NCI-H446 treated with DMSO at 0.1 percent for 48 hours (cell line): ENCODE measurements at places on chromosomes 1 and 21.

DNA sequence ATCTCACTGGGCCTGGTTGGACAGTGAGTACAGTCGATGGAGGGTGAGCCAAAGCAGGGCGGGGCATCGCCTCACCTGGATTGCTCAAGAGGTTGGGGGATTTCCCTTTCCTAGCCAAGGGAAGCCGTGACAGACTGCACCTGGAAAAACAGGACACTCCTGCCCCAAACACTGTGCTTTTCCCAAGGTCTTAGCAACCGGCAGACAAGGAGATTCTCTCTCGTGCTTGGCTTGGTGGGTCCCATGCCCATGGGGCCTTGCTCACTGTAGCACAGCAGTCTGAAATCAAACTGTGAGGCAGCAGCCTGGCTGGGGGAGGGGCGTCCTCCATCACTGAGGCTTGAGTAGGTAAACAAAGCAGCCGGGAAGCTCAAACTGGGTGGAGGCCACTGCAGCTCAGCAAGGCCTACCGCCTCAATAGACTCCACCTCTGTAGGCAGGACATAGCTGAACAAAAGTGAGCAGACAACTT is 11.3 kb downstream of the C1orf105 start:
- DNase-seq, result no peak

DNA sequence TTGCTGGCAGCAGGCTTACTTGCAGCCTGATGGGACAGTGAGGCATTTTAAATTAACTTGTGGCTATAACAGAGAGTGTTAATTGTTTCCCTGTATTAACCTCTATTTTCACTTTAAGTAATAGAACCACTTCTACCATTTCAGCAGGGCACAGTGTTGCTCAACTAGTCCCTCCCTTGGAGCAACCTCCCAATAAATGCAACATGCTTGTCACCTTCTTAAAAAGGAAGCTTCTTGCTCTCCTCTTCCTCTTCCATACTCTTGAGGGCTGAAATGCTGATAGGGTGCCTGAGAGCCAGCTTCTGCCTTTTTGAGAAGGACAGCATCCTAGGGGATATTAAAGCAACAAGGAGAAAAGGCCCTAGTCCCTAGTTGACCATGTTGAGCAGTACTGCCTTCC is 52.1 kb downstream of the C4BPA start:
- no peak for DNase-seq

GRCh38 chr1:93148001-93148400 is 32.2 kb downstream of the TMED5 start:
- no peak for DNase-seq

DNA sequence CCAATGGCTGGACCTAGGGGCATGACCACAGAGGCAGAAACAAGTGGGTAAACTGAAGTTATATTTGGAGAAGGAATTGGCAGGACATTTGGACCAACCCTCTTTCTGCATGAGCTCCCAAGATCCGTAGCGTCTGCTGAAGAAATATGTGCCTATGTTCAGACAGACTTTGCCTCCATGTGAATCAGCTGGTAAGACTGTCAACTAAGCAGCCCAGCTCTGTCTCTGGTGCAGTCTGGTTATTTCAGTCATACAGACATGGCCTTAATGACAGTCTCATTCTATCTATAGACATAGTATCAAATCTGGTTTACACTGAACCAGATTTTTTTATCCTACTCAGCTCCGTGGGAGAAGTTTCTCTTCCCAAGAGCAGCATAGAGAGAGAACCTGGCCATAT is 63.1 kb upstream of the PBX1 start:
- no peak for DNase-seq

DNA sequence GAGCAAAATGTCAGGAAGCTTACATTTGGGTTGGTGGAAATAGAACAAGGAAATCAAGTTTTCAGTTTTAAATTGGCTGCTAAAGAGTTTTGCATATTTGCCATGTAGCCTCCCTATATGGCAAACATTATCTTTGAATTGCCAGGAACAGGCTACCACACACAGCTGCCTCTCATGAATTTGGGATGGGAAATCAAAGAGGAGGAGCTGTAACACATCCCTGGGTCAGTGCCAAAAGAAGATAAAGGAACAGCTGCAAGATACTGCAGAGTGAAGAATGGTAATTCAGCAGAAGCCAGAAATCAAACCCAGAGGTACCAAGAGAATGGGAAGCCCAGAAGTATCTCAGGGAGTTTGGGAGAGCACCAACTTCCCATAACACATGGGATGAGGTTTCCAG is 18.6 kb upstream of the RASAL2 start:
- no peak for DNase-seq

- DNase-seq, result no peak
These were observed 1.4 kb downstream of the RCC1 start for GRCh38 chr1:28507247-28507645.

DNA sequence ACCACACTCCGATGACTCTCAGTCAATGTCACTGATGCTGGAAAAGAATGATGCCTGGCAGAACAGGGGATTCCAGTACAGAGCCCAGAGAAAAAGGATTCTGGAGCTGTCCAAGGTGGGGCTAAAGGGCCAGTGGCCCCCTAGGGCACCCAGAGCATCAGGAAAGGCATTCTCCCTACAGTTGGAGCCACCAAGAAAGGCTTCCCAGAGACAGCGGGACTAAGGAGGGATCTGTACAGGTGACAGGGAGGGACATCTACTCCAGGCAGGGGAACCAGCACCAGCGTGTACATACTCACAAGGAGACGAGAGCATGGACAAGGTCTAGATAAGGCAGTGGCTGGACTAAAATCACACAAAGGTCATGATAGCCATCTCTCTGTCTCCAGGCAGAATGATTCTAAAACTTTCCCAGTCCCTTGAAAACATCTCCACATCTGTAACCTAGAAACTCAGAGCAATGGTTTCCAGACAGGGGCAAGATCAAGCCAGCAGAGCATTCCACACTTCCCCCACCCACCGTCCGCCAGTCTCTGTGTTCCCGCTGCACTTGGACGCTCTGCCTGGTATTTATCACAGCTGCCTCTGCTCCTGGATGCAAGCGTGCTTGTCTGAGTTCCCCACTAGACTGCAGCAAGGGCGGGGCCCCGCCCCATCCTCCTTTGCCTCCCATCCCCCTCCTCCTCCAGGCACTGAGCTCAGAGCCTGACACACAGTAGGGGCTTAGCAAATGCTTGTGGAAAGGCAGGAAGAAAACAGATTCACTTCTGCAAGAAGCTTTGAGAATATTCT is 111.6 kb upstream of the ZC3H12A start:
- DNase-seq, result no peak

- DNase-seq, result no peak
These were observed 5.5 kb downstream of the IFNLR1 start for GRCh38 chr1:24181619-24182018.

- DNase-seq, result no peak
These were observed 4.8 kb downstream of the RIPK4 start for GRCh38 chr21:41761934-41762635.

- DNase-seq, result no peak
These were observed 29.0 kb downstream of the ETS2 start for GRCh38 chr21:38834725-38835124.

GRCh38 chr1:2278591-2279209 is 50.6 kb downstream of the SKI start:
- DNase-seq, result no peak

DNA sequence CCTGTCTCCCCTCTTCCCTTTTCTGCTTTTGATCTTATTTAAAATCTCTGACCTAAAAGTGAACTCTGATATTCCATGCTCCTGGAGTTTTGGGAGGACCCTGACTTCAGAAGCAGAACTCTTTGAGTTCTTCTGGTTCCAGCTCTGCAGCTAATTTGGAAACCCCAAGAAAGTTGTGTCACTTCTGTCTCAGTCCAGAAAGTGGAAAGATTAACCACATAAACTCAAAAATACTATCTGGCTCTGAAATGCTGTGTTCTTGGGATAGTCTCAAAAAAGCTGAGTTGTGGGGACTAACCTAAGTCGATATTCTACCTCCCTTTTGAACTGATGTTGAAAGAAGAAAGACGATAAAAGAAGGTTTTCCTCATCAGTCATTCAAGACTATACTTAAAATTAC is 59.8 kb downstream of the ITPKB start:
- DNase-seq, result no peak

DNA sequence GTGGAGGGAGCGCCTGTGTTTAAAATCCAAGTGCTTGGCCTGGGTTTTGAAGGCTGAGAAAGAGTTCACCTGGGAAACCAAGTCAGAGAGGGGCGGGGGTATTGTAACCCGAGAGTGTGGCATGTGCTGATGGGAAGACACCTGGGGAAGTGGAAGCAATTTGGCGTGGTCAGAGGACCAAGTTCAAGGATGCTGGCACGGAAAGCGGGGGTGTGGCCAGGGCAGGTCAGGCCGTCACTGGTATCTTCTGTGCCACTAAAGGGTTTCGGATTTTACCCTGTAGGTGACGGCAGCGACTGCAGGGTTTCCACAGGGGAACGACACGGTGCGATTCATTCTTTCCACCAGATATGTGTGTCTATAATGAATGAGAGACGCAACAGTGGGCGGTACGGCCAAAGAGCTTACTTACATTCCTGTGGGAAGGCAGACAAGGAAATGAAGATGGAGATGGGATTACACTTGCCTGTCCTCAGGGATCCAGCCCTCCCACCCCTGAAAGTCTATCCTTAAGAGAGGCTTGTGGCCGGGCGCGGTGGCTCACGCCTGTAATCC is 31.3 kb downstream of the CA6 start:
- no peak for DNase-seq

GRCh38 chr1:90834354-90834885 is 117.3 kb upstream of the BARHL2 start:
- no peak for DNase-seq

- no peak for DNase-seq
These were observed 60.3 kb downstream of the FH start for GRCh38 chr1:241459186-241459802.

DNA sequence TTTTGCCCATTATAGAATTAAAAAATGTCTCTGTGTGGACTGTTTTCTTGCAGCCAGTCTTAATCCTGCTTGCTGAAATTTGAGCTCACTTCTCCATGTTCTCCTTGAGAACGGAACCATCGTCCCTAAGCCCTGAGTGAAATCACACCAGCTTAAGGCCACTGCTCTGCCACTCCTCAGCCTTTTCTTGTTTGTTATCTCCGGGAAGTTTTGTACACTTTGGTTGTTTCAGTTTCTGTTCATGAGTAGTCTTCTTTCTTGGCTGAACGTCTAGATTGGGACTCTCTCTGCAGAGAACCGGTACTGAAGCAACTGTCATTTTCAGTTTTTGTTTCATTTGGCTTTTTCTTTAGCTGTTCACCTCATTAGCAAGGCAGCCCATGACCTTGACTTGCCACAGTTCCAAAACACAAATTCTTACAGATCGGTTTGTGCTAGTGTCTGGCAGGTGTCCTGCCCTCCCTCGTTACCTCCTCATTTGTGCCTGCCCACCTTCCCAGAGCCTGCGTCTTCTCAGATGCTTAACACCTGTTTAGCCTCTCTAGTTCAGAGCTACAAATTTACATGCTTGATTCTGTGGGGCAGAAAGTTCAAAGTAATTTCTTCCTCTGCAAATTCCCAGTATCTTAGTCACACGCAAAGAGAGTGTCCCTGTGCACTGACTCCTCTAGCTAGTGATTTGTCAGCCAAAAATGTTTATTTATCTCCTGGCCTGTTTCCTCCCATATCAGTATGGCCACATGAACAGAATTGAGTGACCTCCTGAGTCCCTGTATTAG is 12.4 kb downstream of the PSEN2 start:
- DNase-seq, result no peak

GRCh38 chr1:230332575-230333066 is 93.5 kb downstream of the PGBD5 start:
- DNase-seq, result no peak
